ENCODE measurements at places on chromosomes 4 and X.

- no peak for DNase-seq
Measured at GRCh38 chr4:138636781-138637180, 378.8 kb upstream of the NOCT start.

DNA sequence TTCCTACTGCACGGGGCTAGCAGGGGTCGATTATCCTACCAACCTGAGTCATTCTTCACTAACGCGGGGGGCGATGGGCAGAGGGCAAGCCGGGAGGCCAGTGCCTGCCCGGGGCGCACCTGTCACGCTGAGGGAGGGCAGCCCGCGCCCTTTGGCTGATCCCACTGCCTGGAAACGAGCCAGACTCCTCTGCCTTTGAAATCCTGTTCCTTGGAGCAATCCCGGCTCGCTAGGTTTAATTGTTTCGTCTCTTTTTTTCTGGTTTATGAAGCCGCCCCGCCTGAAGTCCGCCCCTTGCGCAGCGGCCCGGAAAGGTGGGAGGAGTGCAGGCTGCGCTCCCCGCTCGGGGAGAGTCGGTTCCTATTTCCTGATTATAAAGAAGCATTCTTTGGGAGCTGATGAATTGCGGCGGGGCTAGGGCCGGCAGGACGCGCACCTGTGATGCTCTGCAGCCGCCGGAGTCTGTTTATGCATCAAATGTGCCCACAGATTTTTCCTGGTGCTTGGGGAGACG, 484.2 kb downstream of the BCOR start:
- no peak for DNase-seq

DNA sequence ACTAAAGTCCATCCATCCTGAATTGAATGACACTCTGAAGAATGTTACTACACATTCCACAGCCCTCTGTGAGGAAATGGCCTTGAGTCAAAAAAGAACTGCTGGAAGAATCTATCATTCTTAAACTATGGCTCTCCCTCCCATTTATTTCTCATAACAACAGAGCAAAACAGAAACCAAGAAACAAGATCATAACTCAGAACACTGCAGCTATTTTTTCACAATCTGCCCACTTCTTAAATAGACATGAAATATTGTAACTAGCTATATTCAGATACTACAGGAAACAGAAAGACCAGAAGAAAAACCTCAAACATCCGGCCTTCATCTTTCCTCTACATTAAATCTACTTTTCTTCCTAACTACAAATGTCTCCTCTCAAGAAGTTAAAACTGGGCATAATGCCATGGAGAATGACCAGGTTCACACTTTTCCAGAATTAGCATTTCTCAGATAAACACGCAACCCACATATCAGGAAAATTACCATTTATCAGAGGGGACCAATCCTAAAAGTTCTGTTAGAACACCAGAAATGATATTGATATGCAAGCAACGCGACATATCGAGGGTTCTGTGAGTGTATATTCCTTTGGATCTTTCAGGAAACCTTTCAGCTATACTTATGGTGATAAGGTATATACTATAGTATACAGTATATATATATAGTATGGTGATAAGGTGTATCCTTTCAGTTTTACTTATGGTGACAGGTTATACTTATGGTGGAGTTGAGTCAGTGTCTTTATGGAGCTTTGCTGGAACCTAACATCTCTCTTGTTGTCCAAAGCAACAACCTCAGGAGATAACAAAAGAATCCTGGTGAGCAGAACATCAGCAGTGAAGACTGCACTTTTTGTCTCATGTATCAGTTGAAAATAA, 60.4 kb upstream of the IRF2 start:
- no peak for DNase-seq

- DNase-seq = no peak
Measured at GRCh38 chrX:129188231-129188630, 335.1 kb downstream of the SMARCA1 start.

DNA sequence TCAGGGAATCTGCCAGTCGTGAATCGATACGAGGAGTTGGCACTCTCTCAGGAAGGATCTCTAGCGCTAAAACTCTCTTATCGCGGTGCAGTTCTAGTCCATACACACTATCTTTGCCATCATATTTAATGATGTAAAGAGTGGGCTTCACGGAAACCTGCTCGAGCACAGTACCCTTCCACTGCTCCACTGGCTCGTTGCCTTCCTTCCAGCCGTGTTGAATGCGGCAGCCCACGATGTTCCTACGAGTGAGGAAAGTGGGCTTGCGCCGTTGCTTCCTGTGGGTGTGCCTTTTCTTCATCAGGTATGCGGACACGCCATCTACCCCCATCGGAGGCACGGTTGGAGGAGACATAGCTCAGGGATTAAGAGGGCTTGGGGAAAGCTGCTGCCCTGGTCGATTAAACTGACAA, 661 bp downstream of the SPIN4 start:
- no peak for DNase-seq

DNA sequence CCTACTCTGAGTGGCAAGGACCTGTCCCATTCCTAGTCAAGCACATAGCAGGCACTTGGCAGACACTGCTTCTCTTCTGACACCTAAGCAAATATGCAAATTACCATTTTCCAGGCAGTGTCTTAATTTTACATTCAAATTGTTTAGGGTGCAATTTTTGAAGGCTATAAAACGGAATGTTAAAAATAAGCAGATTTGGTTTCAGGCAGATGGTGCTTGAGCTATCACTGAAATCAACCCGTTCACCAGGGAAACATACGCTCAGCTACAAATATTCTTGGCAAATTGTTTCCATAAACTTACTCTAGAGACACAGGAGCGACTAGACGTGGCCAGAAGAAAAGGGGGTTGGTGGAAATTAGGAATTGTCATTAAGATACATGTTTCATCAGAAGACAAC, 45.7 kb downstream of the BEND2 start:
- no peak for DNase-seq

DNA sequence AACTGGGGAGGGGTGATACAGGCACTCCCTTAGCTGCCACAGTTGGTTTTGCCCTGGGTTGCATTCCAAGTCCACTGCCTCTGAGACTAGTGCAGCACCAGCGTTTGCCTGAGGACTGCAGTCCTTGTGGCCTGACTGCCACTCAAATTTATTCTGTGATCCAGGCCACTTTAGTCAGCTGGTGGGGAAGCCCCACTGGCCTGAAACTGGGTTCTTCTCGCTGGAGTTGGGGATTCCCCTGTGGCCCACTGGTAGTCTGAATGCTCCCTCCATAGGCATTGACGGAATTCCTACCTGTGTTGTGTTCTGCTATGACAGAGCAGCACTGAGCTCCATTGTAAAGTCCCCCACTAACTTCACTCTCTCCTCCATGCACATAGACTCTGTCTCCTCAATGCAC, 63.8 kb downstream of the PTPN13 start:
- no peak for DNase-seq

DNA sequence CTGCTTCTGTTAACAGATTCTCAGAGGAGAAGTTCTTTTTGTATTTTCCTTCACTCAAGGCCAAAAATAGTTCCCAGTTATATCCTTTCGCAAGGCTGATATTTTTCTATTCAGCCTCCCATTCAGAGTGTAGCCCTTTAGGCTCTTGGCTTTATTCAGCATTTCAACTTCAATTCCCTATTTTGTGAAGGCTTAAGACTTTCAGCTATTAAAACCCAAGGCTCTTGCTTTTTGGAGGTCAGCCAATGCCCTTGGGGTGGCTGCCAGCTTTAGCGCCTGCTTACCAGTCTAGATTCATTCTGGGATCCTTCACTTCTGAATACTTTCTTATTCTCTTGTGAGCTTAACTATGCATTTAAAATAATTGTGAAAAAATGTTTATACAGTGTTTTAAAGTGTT, 57.3 kb upstream of the ADGRA3 start:
- DNase-seq = no peak

GRCh38 chrX:139803224-139803623, 95.3 kb upstream of the MCF2 start:
- DNase-seq = no peak

DNA sequence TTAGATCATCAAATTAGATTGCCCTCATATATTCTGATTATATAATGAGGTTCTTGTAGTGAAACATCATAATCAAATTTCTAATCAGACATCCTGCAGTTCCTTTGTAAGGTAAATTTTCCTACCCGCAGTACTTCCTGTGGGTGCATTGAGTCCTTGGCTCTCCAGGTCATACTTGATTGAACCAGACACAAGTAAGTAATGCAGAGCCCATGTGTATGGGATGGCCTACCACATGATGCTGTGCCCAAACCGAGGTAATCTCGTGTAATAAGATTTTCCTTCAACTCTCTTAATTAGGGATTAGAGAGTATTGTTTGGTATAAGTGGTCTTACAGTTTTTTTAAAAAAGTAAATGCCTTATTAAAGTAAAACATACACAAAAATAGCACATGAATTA, 1841.8 kb downstream of the PCDH7 start:
- no peak for DNase-seq

- DNase-seq = no peak
Measured at GRCh38 chr4:34939073-34939472, 1305.2 kb downstream of the ARAP2 start.

GRCh38 chrX:31331015-31331414, 259.2 kb upstream of the FTHL17 start:
- DNase-seq = no peak

DNA sequence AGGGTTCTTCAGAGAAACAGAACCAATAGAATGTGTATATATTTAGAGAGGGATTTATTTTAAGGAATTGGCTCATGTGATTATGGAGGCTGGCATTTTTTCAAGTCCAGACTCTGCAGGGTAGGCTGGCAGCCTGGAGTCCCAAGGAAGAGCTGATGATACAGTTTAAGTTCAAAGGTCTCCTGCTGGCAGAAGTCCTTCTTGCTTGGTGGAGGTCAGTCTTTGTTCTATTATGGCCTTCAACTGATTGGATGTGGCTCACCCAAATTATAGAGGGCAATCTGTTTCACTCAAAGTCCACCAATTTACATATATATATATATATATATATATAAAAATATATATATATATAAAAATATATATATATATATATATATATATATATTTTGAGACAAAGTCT, 52.1 kb upstream of the HSD17B10 start:
- DNase-seq = no peak

DNA sequence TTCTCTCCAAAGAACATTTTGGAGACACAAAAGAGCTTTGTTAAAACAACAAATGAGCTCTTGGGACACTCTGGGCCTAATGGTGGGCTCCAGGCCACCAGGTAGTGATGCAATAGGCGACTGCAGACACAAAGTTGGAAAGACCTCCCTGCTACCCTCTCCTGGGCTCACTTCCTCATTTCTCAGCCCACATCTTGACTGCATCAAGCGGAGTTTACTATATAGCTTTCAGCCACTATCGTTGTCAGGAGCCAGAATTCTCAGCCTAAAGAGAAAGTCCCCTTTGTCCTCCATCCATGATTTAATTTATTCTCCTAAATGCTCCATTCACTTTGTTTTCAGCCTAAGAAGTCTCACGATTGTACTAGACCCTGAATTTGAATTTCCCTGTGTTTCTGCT, 114.9 kb downstream of the EFHC2 start:
- DNase-seq = no peak

DNA sequence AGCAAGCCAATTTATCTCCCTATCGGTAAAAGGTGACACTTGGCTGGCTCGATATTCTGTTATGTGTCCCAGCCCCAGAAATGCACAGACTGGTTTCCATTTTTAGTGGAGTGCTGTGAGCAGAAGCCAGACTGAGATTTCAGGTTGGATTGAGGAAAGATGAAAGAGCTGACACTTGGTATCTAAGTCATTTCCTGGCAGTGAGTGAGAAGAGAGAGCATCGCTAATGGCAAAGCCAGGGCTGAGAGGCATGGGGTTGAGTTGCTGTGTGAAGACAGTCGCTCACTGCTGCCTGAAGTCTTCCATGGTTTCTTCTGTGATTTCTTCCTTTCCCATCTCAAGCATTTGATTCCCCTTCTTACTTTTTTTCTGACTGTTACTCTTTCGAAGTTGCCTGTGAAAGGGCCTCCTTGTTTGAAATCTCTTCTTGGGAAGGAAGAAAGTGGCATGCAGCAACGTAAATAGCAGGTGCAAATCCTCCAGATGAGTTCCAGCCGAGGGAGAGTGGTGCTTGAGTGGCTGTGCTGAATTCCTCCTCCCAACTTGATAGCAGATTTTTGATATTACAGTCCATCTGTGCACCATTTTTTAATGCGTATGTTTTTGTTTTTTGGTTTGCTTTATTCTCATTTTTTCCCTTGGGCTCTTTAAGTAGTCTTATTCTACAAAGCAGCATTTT, 109.2 kb upstream of the LIMCH1 start:
- no peak for DNase-seq

GRCh38 chr4:3766785-3767569, 792 bp downstream of the ADRA2C start:
- DNase-seq = no peak

DNA sequence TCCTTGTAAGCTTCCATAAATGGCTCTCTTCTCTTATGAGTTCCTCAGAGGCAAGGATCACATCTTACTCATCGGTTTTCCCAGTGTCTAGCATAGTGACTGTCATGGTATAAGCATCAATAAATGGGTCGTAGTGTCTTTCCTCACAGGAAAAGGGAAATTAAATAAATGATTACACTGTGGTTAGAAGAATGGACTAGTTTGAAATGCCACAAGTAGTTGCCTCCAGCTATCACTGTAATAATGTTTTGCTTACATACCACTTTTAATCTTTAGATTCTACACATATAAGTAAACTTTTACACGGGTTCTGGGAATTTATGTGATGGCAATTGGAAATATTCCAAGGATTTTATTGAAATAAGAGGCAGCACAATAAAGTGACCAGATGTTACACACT, 152.8 kb upstream of the CXorf51A start:
- DNase-seq = no peak

- no peak for DNase-seq
Measured at GRCh38 chrX:152892999-152893891, 4.6 kb upstream of the ZNF185 start.

DNA sequence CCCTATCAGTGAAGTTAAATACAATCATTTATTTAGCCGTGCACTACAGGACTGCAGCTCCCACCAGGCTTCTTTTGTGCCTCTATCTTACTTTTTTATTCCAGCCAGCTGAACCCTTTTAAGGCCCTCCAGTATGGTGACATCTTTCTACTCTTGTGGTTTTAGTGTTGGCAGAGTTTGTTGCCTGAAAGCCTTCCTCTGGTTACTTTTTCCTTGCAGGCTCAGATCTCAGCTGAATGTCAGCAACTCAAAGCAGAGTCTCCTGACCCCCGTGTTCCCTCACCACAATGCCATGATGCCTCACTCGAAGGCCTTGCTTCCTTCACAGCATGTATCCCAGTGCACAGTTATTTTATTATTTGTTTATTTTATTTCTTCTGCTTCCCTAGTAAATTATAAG, 818.9 kb upstream of the LCORL start:
- DNase-seq = no peak

All from stimulated activated CD8-positive, alpha-beta memory T cell treated with anti-CD3 and anti-CD28 coated beads, Interleukin-4, amount 100 ng/mL, for 4 hours (primary cell).